Stimulated activated CD4-positive, alpha-beta T cell treated with anti-CD3 and anti-CD28 coated beads, Interleukin-12 subunit alpha, Interleukin-12 subunit beta, amount 100 ng/mL, for 24 hours (primary cell): ENCODE measurements at places on chromosomes 12 and 14.

DNA sequence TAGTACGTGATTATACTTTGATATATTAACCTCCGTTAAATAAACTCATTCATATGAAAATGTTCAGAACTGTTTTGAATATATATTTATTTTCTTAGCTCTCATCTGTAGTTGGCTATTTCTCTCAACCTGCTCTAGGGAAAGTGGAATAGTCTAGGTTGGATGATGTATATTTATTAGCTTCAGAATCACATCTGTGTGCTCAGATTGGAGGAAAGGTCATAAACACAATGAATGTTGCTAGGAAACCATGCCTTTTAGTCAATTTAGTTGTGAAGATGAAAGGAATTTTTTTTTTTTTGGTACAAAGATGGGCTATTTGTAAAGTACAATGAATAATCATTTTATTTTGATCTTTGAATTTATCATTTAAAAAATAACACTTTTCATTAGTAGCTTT, 439.1 kb downstream of the FOXG1 start:
- no peak for DNase-seq

- no peak for DNase-seq
Measured at GRCh38 chr12:130646716-130647370, 69.3 kb downstream of the RIMBP2 start.

DNA sequence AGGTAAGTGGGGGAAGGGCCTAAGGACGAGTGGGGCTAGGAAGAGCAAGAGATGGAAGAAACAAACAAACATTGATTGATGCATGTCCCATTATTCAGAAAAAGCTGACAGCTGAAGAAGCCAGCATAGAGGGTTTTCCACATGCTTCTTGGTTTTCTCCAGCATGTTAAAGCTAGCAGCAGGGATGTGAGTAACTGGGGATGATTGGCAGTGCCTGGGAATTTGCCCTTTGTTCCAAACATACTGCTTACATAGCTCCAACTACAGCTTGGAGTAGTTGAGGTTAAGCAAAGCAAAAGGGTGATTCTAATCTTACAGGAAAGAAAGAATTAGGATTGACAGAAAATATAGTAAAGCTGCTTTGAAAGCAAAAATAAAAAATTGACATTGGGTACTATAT, 68.0 kb upstream of the IFNG-AS1 start:
- no peak for DNase-seq

DNA sequence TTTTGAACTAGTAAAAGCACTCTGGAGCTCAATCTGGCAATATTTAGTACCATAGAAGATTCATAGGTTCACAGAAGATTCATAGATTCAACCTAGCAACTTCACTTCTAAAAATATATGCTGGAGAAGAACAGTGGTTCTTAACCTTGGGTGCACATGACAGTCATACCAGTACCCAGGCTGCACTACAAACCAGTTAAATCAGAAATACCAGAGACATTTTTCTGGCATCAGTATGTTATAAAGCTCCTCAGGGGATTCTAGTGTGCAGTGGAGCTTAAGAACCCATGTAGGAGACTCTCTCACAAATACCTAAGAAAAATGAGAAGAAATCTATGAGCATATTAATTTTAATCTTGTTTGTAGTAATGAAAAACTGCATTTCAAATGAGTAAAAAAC, 46.6 kb downstream of the CNTN1 start:
- no peak for DNase-seq

- DNase-seq = no peak
Measured at GRCh38 chr12:120229071-120229486, 28.2 kb upstream of the RPLP0 start.

DNA sequence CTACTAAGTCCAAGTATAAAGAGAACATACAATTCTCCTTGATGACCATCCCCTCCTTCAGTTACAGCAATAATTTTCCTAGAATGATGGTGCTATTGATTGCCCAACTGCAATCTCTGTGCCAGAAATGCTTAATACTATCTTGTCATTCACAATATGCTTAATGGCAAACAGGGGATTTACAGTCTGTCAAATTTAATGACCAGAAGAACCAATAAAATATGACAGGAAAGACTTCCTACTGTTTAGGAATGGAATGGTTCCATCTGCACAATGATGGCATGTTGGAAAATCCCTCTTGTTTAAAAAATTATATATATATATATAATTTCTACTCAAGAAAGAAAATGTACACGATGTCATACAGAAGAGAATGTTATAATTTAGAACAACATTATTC, 623.2 kb downstream of the CCER1 start:
- no peak for DNase-seq

DNA sequence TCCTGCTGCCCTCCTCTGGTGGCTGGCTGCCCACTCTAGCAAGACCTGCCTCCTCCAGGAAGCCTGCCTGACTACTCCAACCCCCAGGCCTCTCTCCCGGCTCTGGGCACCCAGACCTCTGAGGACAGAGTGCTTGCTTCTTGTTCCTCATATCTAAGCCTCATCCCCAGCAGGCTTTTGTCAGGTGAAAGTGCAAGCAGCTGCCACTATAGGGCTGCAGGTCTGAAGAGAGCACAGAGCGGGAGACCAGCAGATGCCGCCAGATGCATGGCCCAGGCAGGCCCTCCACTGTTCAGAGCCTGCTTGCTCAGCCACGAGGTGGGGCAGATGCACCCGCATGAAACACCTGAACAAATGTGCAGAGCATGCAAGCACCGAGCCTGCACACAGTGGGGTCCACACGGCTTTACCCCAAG, 73.0 kb downstream of the SERPINA3 start:
- no peak for DNase-seq

DNA sequence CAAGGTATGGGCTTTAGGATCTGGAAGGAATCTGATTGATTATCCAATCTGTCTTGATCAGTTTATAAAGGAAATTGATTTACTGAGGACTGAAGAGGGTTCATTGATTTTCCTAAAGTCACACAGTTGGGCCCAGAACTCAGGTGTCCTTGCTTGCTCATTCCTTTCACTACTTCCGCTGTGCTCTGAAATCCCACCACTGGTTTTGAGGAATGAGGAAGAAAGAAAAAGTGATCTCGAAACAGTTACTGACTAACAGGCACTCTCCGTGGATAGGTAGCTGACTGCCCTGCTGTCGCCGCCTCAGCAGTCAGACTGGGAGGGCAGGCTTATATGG, at the start of gene FITM1:
TSS of gene FITM1 (plus strand) at position 280 of the 337 bp plus-strand sequence. CDS start 905 bp downstream, outside the sequence.
- no peak for DNase-seq

DNA sequence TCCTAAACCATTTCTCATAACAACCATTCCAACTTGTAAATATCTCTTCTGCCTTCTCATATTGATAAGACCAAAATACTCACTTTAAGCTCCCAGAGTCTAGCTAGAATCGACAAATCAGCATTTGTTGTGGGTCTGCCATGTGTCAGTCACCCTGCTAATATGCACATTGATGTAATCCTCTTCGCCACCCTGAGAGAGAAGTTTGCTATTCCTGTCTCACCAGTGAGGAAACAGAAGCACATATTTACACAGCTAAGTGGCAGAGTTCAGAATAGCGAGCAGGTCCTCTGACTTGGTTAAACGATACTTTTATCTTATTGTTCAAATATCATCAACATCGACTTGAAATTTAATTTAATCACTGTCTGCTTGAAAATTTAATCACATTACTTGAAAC, 142.1 kb downstream of the ANO4 start:
- DNase-seq = no peak

GRCh38 chr14:99596772-99597171, 7.2 kb downstream of the CCDC85C start:
- DNase-seq = no peak

DNA sequence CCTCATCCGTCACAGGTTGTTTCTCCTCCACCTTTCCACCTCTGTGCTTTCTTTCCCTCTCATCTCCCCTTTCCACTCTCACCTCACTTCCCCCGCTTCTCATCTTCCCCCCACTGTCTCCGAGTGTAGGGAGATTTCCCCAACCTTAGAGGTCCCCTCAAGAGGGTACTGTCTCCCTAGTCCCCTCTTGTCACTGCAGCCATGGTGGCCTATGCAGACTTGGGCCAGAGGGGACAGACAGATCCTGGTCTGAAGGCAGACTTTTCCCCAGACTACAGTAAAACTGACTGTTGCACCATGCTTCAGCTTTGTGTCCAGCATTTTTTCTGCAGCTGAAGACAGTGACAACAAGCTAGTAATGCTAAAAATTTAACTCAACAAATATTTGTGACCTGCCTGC, 41.2 kb downstream of the KANSL2 start:
- no peak for DNase-seq

GRCh38 chr12:25829192-25829591, 129.3 kb upstream of the RASSF8 start:
- DNase-seq = no peak

DNA sequence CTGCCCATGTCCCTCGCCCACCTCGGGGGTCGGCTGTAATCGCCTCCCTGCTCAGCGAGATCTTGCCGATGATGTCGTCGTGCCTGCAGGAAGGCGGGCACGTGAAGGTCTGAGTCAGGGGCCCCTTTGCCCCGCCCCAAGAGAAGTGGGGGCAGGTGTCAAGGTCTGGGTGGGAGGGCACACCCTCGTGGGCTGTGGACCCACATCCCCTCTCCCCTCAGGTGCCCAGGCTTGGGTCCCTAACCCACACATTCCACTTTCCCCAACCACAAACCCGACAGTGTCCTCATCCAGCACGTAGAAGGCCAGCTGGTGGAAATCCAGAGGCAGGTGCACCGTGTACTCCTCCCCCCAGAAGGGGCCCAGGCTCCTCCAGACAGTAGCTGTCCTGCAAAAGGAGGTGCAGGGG, 7.8 kb downstream of the RASAL1 start:
- DNase-seq = no peak

DNA sequence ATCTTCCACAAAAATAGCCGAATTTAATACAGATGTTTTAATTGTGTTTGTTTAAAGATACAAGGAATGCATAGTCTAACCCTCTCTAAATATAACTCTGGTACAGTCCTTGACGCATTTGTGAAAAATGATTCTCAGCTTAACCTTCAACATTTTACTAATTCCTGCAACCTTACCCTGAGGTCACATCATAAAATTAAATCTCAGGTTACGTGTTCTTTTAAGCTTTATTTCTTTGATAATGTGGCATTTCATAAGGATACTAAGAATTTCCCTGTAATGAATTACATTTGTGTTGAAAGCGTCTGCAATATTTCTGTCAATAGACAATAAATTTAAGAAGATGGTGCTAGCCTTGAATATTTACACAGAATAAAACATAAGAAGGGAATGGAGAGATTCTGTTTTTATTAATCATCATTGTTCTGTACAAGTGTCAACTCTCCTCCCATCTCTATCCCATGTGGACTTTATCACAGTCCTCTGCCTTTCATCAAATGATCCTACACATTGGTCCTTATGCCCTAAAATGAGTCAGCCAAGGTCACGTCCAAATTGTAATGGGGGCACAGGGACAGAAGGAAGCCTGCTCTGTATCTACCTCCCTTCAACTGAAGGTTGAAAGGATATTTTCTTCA, 769.3 kb upstream of the FLRT2 start:
- no peak for DNase-seq

DNA sequence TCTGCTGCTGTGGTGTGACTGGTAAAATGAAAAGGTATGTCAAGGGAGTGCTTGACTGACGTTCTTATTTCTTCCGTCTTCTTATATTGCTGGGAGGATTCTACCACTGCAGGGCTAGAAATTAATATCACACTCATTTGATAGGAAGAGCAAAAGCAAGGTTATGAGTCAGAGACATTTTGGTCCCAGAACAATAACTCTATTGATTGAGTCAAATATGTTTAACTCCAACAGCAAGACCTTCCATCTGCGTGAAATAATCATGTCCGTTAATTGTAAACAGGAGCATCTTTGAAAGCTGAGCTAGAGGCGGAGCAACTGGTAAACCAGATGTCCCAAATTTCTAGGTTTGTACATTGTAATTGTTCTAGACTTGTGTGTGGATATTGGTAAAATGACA, 1293.6 kb downstream of the AACS start:
- DNase-seq = no peak

DNA sequence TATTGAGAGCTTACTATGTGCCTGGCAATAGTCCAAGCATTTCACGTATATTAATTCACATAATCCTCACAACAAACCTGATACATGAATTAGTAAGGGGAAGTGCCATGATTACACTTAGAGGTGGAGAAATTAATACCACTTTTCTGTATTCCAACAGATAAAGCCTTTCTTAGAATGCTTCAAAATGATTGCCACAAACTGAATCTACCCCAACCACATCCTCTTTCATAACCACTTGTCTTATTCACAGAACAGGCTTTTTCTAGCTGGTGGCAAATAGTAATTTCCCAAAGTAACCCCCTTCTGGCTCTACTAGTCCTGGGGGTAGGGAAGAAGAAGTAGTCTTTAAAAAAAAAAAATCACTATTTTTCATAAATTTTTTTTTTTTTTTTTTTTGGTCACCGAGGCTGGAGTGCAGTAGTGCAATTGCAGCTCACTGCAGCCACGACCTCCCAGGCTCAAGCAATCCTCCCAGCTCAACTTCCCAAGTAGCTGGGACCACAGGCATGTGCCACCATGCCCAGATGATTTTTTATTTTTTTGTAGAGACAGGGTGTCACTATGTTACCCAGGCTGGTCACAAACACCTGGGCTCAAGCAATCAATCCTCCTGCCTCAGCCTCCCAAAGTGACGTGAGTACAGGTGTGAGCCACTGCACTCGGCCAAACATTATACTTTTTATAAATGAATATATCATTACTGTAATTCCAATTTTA, 59.0 kb upstream of the ARID2 start:
- DNase-seq = no peak

GRCh38 chr12:112551681-112552080, 132.9 kb downstream of the PTPN11 start:
- DNase-seq = no peak

DNA sequence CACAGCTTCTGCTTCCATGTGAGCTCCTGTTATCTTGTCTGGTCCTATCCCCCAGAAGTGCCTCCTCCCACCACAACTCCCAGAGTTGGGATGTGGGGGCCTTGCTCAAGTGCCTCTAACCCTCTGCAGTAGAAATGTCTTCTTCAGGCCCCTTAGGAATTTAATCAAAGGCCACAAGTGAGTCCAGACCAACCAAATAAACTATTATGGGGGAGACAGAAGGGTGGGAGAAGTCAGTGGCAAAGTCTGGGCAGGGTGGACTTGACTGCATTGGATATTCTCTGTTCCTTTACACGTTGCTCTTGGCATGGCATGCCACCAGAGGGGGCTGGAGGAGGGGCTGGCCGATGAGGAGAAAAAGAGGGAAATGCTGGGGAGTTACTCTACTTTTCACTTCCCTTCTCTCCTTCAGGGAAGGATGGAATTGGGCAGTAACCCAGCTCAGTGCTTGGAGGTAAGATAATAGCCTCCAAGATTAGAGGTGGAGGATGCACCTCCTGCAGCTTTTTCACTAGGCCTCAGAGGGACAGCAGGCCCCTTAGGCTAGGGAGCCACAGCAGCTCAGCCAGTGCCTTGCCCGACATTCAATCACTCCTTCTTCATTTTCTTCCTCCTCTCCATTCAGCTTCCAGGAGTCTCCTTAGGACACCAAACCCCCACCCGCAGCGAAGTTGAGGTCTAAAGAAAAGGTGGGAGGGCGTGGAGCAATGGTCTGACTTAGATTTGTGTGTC, 1.2 kb upstream of the AP1G2 start:
- no peak for DNase-seq

DNA sequence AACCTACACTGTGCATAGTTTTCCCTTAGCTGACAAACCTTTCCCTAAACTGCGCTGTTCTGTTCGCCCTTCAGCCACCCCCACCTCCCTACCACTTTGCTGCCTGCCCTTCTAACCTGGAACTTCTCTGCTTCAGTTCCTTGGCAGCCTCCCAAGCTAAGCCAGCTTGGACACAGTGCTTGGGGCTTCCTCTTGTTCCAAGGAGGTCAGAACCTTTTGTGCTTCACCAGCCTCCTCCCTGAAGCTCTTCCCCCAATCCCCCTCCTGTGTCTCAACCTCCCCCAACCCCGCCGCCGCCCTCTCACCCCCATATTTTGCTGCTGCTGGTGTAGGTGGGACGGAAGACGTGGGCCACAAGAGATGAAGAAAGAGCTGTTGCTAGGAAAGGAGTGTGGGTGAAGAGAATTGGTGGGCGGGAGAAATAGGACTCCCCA, 8.1 kb upstream of the RIC8B start:
- DNase-seq = no peak
